Neural crest cell (in vitro differentiated cells): ENCODE measurements at places on chromosomes 1 and 21. TPM values are rescaled to one million over a fixed set of nuclear protein-coding genes. Genes with fewer than 3 reads are reported as not detected.
A peak's percentile ranks its signal among the peaks of the same experiment; 100 is the strongest.

GRCh38 chr1:174077749-174078490, 55.8 kb upstream of the RC3H1 start:
- DNase-seq, result no peak
- peak overlapping the region; percentile 64 for H3K27ac ChIP-seq
- no peak overlapping the region for H3K4me3 ChIP-seq
- no peaks in the 10 kb centered on the region for H3K36me3 ChIP-seq

GRCh38 chr21:25757531-25757930, 22.8 kb downstream of the GABPA start:
- H3K36me3 ChIP-seq, result peaks cover 3% of the 10 kb centered on the region
- no peak overlapping the region for H3K27ac ChIP-seq
- no peaks in the 10 kb centered on the region for H3K4me1 ChIP-seq
- H3K27me3 ChIP-seq, result no peaks in the 10 kb centered on the region
- no peak for DNase-seq

GRCh38 chr1:71587961-71588360, 507.1 kb upstream of the ZRANB2 start:
- no peaks in the 10 kb centered on the region for H3K27me3 ChIP-seq
- no peaks in the 10 kb centered on the region for H3K4me1 ChIP-seq
- DNase-seq, result no peak
- no peak overlapping the region for H3K4me3 ChIP-seq

DNA sequence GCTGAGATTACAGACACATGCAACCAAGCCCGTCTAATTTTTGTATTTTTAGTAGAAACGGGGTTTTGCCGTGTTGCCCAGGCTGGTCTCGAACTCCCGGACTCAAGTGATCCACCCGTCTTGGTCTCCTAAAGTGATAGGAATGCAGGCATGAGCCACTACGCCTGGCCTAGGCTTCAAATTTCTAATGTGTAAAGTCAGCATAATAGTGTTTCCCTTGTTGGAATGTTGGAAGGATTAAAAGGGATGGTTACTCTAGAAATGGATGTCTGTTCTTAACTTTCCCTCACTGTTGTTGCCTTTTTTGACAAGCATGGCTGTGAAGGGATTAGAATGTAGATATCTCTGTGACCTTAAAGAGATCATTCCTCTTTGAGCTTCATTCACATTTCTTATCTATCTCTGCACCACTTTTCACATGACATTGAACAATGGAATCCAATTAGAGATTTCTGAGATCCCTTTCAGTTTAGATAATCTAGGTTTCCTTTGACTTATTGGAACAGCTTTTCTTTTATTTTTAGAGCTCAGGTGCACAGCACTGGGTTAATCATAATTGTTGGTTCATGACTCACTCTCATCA, 33.7 kb downstream of the NFASC start:
- no peaks in the 10 kb centered on the region for H3K4me1 ChIP-seq
- H3K27me3 ChIP-seq, result peaks cover 19% of the 10 kb centered on the region
- H3K4me3 ChIP-seq, result no peak overlapping the region
- no peak for DNase-seq
- H3K36me3 ChIP-seq, result no peaks in the 10 kb centered on the region
- H3K27ac ChIP-seq, result no peak overlapping the region

DNA sequence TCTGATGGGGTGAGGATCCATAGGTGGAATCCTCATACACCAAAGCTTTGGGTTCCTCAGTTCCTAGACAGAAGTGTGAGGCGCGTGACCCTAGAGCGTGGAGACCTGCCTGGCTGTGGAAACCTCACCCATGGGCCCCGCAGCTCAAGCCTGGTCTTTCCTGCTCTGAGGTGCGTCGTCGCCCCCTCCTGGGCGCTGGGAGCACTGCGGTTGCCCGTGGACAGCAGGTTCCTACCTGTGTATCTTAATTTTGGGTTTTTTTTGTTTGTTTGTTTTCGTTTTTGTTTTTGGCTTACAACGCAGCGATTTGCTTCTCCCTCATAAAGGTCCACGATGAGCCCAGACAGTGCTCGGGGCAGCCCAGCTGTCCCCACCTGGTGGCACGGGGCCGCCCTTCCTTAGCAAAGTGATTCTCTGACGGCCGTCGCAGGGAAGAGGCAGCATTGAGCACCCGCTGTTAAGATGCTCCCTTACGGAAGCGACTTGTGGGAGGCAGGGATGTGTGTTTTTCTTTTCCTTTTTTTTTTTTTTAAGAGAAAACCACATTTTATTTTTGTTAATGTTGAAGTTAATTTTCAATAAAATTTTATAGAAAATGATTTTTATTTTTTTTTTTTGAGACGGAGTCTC, 36.5 kb upstream of the TRAPPC10 start:
- no peak overlapping the region for H3K27ac ChIP-seq
- no peak overlapping the region for H3K4me3 ChIP-seq
- peaks cover 17% of the 10 kb centered on the region for H3K4me1 ChIP-seq
- H3K27me3 ChIP-seq, result no peaks in the 10 kb centered on the region

GRCh38 chr1:205024679-205025078, 18.3 kb upstream of the CNTN2 start:
- no peak overlapping the region for H3K4me3 ChIP-seq
- H3K36me3 ChIP-seq, result no peaks in the 10 kb centered on the region
- DNase-seq, result no peak
- peaks cover 19% of the 10 kb centered on the region for H3K4me1 ChIP-seq
- no peak overlapping the region for H3K27ac ChIP-seq

The HMGCS2 gene
- not detected in 2 replicates for total RNA-seq

DNA sequence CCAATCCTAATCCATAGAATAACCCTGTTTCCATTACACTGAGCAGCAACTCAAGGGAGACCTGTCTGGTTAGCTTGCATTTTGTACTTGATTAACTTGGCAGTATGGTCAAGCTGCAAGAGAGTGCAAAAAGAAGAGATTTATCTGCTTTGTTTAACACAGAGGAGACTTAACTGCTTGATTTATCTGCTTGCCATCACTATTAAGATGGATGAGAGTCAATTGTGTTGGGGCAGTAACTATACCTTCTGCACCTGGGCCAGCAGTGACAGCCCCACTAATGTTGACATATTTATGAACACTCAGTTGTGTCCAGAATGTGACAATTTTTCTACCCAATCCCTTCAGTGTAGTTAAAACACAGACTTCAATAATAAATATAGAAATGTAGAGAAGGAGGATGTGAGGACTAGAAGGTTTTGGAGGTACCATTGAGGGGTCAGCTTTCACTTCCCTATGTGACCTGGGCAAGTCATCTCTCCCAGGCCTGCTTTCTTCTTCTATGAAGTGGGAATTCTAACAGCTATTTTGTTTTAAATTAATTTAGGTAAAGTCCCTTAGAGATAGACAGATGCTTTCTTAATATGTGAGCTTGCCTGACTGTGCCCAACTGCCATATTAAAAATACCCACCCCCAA, 159.1 kb upstream of the KCNK2 start:
- no peaks in the 10 kb centered on the region for H3K27me3 ChIP-seq
- DNase-seq, result no peak
- no peak overlapping the region for H3K4me3 ChIP-seq
- no peaks in the 10 kb centered on the region for H3K36me3 ChIP-seq

DNA sequence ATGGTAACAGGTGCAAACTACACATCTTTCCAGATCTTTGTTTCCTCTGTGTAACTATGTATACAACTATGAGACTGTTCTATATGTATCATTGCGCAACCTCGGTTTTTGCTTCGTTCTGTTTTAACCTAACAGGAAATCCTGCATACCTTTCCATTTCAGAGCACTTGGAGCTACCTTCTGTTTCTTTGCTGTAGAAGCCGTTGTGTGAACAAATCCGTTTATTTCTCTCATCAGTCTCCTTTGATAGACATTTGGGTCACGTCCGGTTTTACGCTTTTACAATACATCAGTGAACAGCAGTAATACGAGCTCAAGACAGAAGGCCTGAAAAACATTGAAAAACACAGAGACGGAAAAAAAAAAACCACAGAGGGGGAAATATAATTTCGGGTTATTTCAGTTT, 10.5 kb downstream of the ATP5IF1 start:
- DNase-seq, result no peak
- no peaks in the 10 kb centered on the region for H3K36me3 ChIP-seq
- peak overlapping the region; percentile 51 for H3K27ac ChIP-seq
- peak overlapping the region; percentile 95 for H3K4me3 ChIP-seq

GRCh38 chr1:41340655-41341364, 20.4 kb upstream of the FOXO6 start:
- H3K36me3 ChIP-seq, result no peaks in the 10 kb centered on the region
- no peak overlapping the region for H3K27ac ChIP-seq
- no peak for DNase-seq

The EDARADD gene
- 3.0 TPM in 2 replicates for total RNA-seq

The YOD1 gene
- 15.2 and 16.6 TPM in 2 replicates for total RNA-seq

The OR2T2 gene
- total RNA-seq, result not detected in 2 replicates

- H3K4me1 ChIP-seq, result peaks cover 21% of the 10 kb centered on the region
- DNase-seq, result no peak
- no peak overlapping the region for H3K27ac ChIP-seq
- H3K36me3 ChIP-seq, result no peaks in the 10 kb centered on the region
- no peak overlapping the region for H3K4me3 ChIP-seq
- H3K27me3 ChIP-seq, result no peaks in the 10 kb centered on the region
Measured at GRCh38 chr21:46021398-46021797, 39.8 kb downstream of the COL6A1 start.

DNA sequence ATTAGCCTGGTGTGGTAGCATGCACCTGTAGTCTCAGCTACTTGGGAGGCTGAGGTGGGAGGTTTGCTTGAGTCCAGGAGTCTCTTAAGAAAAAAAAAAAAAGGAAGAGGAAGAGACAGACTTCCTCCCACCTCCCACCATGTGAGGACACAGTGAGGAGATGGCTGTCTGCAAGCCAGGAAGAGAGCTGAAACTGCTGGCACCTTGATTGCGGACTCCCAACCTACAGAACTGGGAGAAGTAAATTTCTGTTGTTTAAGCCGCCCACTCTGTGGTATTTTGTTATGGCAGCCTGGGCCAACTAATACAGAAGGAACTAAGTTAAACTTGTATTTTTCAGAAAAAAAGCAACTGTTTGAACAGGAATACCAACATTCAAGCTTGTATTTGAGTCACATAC, 21.7 kb downstream of the DOP1B start:
- no peaks in the 10 kb centered on the region for H3K4me1 ChIP-seq
- H3K27me3 ChIP-seq, result no peaks in the 10 kb centered on the region
- no peak overlapping the region for H3K27ac ChIP-seq
- no peak overlapping the region for H3K4me3 ChIP-seq
